ENCODE measurements at places on chromosomes 11 and 22.
A peak's percentile ranks its signal among the peaks of the same experiment; 100 is the strongest.

- no peak for DNase-seq
Measured at GRCh38 chr11:72451831-72452376, 17.6 kb upstream of the CLPB start.

DNA sequence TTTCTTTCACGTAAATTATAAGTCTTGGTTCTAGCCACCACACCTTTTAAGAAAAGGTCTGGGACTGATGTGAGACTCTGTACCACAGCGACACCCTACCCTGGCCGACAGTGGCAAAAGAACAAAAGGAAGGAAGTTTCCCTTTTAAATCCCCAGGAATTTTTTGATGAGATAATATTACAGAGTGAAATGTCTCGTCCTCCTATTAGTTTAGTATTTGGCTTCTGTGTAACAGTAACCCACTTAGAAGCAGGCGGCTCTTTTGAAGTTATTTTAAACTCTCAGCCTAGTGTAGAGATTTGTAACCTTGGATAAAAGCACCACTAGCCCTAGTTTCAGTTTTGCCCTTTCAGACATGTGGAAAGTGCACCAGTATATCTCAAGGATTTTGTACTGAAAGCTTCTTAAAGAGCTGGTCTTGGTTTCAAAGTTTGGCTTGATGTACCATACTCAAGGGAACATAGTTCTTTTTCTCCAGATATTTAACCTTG, 84.1 kb downstream of the C22orf31 start:
- no peak for DNase-seq

- DNase-seq, result no peak
Measured at GRCh38 chr11:20670932-20671403, 1.6 kb downstream of the NELL1 start.

GRCh38 chr11:108338750-108339149, 115.9 kb downstream of the ATM start:
- no peak for DNase-seq

- DNase-seq, result no peak
Measured at GRCh38 chr11:72750086-72750485, 2.1 kb downstream of the ARAP1 start.

DNA sequence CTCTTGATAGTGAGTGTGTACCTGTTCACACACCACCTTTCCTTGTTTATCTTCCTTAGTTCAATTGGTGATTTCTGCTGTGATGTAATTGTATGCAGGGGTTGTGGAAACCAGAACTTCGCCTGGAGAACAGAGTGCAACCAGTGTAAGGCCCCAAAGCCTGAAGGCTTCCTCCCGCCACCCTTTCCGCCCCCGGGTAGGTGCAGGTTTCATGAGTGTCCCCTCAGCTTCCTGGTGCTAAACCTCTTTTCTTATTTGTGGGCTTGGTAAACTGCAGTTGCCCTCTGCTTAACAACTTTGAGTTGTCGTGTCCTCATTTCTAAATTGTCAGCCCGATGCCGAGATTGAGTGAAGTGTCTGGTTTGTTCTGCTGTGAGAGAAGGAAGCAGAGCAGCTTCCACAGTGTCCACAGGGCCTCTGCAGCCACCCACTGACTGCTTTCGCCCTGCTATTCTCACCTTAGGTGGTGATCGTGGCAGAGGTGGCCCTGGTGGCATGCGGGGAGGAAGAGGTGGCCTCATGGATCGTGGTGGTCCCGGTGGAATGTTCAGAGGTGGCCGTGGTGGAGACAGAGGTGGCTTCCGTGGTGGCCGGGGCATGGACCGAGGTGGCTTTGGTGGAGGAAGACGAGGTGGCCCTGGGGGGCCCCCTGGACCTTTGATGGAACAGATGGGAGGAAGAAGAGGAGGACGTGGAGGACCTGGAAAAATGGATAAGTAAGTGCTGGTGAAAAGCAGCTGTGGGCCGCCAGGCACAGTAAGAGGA, 7.1 kb upstream of the GAS2L1 start:
- no peak for DNase-seq

DNA sequence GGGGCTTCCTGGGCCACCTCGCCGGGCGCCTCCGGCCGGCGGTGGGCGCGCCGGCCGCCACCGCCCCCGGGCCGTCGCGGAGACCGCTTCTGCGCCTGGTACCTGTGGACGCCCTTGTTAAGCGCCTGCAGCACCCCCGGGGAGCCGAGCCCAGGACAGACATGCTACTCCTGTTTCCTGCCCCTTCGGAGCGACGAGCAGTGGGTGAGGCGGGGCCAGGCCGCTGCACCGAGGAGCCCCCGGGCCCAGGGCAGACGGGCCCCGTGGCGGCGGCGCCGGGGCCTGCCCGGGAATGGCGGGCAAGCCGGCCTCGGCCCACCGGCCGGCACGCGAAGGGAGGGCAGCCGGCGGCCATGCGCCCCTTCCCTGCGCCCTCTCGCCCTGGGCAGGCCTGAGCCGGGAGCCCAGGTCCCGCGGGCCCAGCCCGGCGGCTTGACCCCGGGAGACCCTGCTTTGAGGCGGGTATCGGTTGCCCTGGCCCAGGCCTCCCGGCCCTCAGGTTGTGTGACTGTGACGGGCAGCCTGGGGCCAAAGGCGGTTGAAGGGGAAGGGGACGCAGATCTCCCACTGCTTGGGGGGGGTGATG, 789 bp upstream of the KDM2A start:
- DNase-seq, result peak; percentile 73

- peak; percentile 54 for DNase-seq
Measured at GRCh38 chr11:117097389-117098268, 599 bp downstream of the SIK3 start.

DNA sequence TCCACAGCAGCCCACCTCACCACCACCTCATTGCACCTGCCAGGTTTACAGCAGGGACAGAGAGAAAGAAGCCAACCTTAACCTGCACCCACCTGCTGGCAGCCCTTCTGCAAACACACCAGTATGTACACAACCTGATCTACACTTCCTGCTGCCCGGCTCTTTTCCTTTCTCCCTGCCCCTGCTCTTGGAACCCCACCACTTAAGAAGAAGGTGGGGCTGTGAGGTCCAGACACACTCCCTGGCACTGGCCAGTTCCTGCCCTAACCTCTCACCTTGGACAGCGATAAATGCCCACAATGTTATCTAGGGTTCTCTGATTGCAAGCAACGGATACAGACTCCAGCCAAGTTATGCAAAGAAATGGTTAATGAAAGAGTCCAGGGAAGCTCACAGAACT, 10.8 kb upstream of the SLC35C1 start:
- DNase-seq, result no peak

DNA sequence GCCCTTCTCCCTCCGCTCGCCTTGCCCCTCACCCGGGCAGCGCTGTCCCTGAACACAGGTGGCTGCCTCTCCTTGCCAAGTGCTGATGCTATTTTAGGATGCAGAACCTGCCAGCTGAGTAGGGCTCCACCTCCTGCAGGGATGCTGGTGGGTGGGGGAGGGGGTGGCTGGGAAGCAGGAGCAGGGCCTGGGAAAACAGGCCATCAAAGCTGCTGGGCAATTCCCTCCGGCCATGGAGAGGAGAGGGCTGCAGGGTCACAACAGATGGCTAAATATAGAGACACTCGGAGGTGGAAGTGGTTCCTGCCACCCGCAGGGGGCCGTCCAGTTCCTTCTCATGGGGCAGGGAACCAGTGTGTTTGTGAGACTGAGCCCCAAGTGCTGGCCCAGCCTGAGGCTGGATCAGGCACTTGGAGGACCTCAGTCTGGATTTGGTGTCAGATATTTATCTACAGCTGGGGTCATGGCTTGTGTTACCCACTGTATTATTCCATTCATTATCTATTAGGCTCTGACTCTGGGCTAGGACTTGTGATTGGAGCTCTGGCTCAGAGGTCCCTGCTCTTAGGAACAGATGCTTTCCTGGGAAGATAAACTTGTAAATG, 59.6 kb downstream of the LRRC32 start:
- no peak for DNase-seq

- DNase-seq, result no peak
Measured at GRCh38 chr11:60863550-60864521, 3.5 kb upstream of the ZP1 start.

DNA sequence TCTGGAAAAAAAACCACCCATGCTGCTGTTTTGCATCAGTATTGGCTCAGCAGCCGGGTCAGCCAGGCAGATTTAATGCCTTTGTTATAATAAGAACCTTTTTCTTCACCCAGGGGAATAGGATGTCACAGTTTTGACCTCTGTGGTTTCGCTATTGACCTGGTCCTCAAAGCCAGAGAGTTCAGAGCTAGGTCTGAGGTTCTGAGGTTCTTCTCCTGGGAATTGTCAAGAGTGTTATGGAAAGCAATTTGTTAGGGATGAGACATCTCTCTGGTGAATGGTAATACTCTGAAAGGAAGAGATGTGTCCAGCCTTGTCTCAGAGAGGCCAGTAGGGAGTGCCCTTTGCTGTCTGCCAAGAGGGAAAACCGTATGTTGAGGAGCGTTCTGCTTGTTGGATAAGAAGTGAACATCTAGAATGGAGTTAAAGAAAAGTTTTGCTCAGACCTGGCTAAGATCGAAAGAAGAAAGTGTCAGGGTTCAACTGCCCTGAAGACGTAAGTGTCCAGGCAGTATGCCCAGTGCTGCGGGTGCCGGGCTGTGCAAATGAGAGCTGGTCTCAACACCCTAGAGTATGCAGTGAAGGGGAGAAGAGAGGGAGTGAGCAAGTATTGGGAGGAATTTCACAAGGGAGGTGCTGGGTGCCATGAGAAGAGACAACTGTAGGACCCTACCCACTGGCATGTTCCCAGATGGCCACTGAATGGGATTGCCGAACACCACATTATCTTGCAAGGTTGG, 150.9 kb upstream of the TTC12 start:
- no peak for DNase-seq

GRCh38 chr11:95485115-95485900, 254.3 kb upstream of the SESN3 start:
- DNase-seq, result no peak

Measured in GM13977 (cell line).